Glomerular endothelial cell (primary cell): ENCODE measurements at places on chromosomes 1 and 21.

DNA sequence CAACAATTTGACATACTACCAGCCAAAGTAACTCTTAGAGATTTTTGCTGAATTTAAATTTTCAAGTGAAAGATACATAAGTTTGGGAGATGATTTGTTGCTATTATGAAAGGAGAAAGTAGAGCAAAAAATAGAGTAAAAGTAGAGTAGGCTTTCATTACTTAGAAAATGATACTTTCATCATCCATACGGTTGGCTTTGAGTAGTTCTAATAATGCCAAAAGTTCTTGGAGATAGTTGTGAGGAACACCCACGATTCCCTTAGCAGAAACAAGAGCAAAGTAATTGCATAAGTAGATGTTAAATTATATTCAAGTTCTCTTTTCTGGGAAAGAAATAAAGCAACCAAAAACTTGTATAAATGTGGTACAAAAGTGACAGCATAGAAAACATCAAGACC, 95.0 kb upstream of the VAV3 start:
- no peak for DNase-seq

DNA sequence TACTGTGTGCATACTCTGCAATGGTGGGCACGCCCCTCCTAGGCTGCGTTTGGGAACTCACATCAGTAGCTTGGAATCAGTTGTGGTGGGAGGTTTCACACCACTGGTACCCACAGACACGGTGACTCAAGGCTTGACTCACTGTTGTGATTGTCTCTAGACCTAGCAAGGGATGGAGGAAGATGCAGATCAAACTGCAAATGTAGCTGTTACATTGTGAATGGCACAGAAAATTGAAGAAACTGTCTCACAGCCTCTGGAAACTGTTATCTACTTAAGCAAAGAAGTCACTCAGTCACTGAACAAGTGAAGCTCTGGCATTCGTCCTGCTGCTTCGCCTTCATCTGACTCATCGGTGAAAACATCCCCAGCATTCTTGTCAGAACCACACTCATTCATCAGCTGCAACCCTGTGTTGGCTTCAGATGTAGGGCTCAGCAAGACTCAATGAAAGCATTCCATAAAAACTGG, 59.5 kb downstream of the POFUT2 start:
- DNase-seq, result no peak

DNA sequence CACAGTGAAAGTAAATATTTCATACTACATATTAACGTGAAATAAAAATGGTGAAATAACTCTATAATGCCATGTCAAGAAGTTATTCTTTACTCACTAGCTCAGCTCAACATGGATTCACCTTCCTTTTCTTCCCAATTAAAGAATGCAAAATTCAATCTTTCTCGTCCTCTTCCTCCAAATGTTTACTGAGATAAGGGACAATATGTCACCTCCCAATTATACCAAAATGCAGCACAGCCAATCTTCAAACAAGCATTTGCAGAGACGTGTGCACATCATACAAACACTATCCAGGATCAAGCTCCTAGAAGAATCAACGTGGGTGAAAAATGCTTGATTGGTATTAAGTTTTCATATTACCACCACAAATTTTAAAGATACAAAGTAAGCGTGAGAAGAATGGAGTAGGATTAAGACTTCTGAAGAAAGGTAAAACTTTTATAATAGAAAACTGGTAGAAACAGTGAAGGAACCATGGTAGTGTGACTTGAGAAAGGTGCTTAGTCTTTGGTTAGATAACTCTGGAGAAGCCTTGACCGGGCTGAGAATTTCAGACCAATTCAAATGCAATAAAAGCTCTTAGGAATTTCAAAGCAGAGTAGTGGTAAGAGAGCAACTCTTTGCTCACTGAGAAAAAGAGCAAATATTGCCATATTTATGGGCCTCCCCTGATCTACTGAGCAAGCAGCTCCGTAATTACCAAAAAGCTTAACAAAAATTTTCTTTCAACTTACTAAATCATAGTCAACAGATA, 7.2 kb downstream of the PTP4A2 start:
- no peak for DNase-seq

DNA sequence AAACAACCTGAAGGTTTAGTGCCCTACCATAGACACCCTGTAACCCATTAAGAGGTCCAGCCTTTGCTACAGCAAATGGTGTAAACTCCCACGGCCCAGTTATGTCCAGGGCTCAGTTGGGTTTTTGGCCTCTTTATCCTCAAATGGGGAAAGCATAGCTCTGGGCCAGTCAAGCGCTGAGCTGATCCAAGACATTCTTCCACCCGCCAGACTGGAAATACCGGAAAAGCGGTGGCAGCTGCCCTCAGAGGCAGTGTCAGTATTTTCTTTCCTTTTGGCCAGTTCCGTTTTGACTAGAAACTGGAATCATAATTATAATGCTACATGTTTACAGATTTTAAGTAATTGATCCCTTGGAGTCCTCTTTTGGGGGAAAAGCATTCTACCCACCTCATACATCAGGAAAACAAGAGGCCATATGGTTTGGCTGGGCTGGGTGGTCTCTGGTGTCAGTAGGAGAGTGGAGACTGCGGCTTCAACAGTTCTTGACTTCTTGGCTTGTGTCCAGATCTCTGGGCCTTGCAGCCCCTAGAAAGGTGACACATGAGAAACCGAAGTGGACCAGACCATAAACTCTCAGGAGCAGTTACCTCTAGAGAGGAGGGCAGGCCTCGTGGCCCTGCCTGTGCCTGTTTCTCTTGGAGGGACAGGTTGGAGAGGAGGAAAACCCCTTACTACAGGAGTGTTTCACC, 30.2 kb upstream of the CLDN14 start:
- no peak for DNase-seq

GRCh38 chr1:12032161-12032621, 12.9 kb downstream of the MIIP start:
- DNase-seq, result no peak

- DNase-seq, result no peak
Observed at GRCh38 chr21:27715131-27715530, 748.2 kb upstream of the ADAMTS5 start.

DNA sequence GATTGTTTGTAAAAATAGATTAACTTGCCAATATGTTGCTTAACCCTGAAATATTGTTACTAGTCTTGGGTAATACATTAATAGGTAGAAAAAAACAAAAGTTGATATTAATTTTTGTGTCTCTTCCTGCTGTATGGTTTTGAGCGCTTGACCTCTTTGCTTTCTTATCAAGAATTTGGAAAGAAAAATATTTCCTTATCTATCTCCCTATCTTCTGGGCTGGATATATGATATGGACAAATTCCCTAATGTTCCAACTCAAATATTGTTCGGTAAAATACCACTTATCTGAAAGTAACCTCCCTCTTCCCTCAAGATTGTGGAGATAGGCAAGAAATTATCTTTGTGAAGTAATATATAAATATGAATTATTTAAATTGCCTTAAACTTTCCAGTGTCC, 57.3 kb downstream of the ADGRL4 start:
- no peak for DNase-seq

GRCh38 chr1:82927753-82928152, 1071.2 kb downstream of the TTLL7 start:
- no peak for DNase-seq

DNA sequence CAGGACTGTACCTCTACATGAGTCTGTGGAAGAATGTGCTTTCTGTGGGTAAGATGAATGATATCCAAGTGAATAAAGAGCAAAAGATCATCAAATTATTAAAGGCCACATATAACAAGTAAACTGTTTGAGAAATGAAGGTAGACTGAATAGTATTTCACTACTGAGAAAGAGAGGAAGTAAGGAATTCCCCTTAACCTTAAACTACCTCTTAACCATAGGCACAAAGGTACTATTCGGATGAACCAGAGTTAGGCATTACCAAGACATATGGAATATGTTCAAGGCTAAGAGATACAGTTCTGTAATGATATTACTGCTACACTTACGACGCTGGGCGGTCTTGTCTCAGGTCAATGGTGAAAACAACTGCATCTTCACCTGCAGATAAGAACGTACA, 25.5 kb downstream of the DCAF8 start:
- no peak for DNase-seq

GRCh38 chr1:116909512-116910378, at the start of gene PTGFRN:
Gene PTGFRN, plus strand, starts transcription at chr1:116909916. Its CDS starts 288 bp downstream, at chr1:116910204.
- DNase-seq, result no peak

- DNase-seq, result no peak
Observed at GRCh38 chr1:27363766-27364695, 2.7 kb downstream of the MAP3K6 start.

- DNase-seq, result no peak
Observed at GRCh38 chr21:28754862-28755261, 237.8 kb downstream of the LTN1 start.

- no peak for DNase-seq
Observed at GRCh38 chr21:35172231-35172630, 123.1 kb upstream of the RUNX1 start.

GRCh38 chr1:169949139-169949538, 55.4 kb upstream of the SCYL3 start:
- DNase-seq, result no peak

- no peak for DNase-seq
Observed at GRCh38 chr1:118504221-118504644, 319.2 kb upstream of the SPAG17 start.

- DNase-seq, result no peak
Observed at GRCh38 chr1:16727190-16728111, 12.9 kb upstream of the RNU1-4 start.

DNA sequence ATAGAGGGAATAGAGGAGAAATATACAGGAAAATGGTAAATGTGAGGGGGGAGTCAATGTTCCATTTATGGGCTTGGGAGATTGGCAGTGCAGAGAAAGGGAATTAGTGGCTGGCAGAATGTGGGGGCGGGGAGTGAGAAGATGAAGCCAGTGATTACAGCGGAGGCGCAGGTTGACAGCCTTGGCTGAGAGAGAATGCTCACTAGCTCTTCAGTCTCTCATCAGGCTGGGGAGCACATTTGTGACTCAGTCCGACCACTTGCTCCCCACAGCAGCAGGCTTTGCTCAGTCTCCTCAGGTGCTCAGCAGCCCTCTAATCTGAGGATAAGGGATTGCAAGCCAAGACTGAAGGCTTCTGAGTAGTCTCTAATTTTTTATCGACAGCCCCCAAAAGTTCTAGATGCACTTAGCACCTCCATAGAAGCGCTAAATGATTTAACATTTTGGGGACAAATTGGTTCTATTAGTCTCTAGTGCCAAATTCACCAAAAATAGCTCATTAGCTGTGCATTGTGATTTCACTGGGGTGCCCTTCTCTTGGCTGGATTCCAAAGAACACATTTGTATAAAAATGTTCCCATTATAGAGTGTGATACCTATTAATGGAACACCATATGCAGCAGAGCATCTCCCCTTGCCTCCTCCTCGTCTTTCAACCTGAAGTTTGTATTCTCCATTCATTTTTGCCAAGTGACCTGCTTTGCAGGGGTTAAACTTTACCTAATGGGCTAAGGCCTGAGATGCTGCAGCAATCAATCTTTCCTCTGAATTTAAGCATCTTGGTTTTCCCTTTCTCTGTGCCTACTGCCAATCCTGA, 191.8 kb downstream of the ZNF326 start:
- no peak for DNase-seq

- no peak for DNase-seq
Observed at GRCh38 chr1:22158654-22159053, 15.8 kb upstream of the WNT4 start.

DNA sequence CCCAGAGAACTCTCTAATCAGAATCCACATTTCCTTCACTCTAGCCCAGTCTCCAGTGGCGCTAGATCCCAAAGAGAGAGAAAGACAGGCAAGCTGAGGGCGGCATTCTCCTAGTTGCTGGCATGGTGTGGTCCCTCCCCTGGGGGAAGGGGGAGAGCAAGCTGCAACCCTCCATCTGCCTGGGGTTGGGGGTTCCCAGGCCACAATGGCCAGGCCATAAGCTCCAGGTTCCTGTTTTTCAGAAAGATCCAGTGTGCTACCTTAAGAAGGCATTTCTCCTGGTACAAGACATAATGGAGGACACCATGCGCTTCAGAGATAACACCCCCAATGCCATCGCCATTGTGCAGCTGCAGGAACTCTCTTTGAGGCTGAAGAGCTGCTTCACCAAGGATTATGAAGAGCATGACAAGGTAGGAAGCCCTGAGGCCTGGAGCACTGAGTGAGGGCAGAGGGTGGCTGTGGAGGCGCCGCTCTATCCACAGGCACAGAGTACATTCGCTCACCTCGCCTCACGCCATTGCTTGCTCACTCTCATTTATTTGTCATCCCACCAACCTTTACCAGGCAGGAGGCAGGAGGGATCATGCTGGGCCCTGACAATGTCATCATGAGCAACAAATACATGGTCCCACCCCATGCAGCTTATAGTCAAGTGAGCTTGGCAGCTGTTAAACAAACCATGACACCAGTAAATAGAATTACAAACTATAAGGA, 6.6 kb downstream of the CSF1 start:
- no peak for DNase-seq

DNA sequence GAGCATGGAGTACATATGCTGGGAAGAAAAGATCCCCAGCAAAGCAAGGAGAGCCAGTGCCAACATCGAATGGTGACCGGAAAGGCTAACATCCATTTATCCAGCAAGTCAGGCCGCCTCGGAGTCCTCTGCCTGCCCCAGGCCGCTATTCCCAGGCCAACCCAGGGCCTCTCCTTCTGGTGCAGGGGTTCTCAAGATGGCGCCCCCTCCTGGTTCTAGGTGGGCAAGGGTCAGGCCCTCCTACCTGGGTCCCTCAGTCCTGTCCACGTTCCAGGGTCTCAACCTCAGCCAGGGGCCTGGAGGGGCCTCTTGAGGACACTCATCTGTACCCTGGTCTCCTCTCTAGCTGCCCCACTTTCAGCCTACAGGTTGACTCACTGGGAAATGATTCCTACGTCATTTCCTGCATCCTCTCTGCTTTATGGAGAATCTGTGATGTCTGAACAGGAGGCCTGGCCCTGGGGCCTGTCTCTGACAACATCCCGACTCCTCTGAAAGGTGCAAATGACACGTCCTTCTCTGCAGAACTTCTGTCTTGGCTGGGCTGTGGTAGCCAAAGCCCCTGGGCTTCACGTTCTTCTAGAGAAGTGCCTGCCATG, 145.3 kb downstream of the PSMG1 start:
- no peak for DNase-seq

- no peak for DNase-seq
Observed at GRCh38 chr1:95022644-95022926, 50.2 kb downstream of the ALG14 start.

DNA sequence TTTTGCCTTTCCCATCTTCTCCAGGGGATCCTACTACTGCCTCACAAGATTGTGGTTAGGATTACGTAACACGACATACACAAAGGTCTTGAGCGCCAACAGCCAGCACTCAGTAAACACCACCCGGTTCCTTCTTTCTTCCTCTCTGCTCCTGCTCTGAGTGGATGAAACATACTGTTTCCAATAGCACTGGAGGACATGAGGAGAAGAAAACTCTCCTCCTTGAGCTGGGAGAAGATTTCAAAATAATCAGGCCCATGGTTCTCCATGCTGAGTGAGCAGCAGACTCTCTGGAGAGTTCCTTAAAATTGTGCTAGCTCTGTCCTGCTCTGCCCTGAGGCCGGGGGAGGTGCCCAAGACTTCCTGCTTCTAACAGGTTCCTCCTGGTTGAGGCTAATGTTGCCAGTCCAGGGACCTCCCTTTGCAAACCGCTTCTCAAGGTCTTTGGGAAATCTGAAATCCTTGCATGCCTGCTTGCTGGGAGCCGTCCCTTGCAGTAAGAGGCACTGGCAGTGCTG, 29.4 kb upstream of the MX1 start:
- no peak for DNase-seq
